ENCODE measurements at places on chromosomes 16 and 17.

GRCh38 chr17:79915850-79916430, 76.7 kb upstream of the CBX4 start:
- peak; percentile 16 for DNase-seq

DNA sequence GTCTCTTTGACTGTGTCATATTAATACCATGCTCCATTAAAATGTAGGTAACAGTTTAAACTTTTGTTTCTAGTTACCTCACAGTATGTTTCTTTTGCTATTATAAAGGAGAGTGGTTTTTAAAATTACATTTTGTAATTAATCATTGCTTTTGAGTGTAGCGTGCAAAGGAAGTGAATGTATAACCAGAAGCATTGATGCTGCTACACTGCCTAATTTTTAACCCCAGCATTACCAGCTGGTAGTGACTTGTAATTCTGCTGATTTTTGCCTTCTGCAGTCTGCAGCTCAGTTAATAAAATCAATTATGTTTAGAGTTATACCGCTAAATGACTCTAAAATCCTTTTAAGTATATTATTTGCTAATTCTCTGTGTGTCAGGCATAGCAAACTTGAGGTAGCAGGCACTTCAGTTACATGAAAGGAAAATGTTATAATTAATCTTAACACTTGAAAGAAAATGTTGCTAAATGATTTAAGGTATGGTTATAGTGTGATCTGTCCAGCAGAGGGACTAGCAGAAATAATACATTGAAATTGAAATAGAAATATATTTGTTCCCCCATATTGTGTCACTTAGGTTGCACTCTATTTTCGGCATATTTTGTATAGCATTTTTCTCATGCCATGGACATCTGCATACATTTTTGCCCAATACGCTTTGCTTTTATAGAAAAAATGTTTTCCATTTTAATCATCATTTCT, 388.5 kb downstream of the CNTNAP4 start:
- DNase-seq, result peak; percentile 50

DNA sequence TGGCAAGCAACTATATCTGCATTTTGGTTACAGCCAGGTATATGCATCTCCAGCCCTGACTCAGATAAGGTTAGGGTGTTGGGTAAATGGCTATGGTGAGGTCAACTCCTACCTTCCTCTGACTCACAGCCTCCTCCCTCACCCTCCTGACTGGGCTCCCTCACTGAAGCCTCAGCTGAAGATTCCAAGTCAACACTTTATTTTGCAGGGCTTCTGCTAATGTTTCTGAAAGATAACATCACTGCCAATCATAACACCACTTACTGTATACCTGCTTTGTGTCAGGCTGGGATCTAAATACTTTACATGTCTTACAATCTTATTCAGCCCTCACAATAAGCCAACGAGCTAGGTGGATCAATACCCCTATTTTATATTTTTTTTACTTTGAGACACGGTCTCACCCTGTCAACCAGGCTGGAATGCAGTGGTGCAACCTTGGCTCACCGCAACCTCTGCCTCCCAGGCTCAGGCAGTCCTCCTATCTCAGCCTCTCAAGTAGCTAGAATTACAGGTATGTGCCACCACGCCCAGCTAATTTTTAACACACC, 47.8 kb upstream of the GCSH start:
- DNase-seq, result no peak

GRCh38 chr17:33870936-33871335, 384.1 kb upstream of the CCL2 start:
- DNase-seq, result no peak

DNA sequence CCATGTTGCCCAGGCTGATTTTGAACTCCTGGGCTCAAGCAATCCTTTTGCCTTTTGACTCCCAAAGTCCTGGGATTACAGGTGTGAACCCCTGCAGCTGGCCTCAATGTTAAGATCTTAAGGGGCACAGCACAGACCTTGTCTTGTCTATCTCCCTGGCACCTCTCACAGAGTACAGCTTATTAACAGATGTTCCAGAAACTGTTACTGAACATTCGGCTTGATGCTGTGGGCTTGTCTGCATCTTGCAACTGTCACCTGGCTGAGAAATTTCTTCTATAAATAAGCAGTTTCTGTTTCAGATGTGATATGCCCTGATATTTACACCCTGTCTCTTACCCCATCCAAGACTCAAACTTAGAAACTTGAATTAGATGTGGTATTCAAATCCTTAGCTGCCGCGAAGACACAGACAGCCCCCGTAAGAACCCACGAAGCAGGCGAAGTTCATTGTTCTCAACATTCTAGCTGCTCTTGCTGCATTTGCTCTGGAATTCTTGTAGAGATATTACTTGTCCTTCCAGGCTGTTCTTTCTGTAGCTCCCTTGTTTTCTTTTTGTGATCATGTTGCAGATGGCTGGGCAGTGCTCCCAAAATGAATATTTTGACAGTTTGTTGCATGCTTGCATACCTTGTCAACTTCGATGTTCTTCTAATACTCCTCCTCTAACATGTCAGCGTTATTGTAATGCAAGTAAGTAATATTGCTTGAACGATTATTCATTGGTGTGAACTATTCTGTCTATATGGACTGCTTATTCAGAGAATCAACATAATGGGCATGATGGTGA, at the start of gene TNFRSF17:
Gene TNFRSF17, plus strand, starts transcription at position 450 of the 791 bp plus-strand sequence. Its CDS starts 115 bp downstream, at position 565.
- DNase-seq, result no peak

DNA sequence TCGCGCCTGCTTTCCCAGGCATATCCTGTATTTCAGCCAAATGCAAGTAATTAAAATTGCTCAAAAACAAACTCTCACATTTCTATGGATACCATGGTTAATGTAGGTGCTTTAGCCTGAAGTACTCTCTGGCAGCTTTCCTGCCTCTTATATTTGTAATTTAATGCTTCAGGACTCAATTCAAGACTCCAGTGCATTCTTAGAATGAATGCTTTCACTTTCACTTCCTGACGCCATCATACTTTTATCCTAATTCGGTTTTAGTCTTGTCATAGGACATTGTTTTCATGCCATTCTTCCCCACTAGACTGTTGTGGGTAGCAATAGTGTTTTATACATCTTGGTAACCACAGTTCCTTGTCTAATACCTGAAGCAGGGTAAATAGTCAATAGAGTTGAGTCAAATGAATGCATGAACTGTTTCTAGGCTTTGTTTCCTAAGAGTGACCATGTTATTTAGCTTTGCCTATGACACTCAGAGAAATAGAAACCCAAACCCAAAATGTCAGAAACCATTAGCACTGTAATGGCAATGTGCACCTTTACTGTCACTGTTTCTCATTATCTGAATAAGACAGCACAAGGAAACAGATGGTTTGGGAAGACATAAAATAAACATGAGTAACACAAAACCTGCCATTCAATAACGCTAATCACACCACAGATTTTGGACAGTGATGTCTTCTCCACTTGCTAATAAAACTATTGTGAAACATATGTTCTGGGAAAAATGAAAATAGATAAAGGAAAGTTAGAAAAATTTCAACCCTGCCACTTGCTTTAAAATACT, 705.5 kb downstream of the CDH11 start:
- DNase-seq, result peak; percentile 48

GRCh38 chr17:57073626-57074025, 11.4 kb upstream of the AKAP1 start:
- no peak for DNase-seq

- DNase-seq, result no peak
Measured at GRCh38 chr17:61076621-61077031, 323.0 kb upstream of the TBX2 start.

DNA sequence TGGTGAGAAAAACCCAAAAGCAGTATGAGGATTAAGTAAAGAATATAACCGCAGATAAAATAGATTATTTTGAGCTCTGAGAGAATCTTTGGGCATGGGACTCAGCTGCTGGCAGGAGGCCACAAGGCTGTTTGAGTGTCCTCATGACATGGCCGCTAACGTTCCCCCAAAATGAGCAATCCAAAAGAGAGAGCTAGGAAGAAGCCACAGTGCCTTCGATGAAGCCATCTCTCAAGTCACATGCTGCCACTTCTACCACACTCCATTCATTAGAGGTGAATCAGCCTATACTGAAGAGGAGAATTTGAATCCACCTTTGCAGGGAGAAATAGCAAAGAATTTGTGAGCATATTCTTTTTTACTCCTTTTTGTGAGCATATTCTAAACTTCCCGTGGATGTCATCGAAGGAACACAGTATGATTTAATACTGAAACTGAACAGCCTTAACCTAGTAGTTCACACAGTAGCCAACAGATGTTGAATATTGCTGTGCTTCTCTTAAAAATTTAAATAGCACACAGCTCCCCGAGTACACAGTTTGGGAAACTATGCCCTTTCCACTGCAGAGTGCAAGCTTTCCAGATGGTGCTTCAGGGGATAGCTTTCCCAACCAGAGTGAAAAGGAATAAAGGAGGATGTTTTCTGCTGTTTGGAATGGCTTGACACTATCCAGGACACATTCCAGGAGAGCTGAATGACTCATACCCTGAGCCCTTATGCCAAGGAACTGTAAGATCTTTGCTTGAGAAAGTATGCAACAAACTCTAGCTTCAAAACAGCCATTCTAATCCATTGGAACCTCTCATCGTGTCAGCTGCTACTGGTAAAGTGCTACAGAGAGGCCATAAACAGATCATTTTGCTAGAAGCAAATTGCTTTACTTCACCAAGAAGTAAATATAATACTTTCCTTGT, 33.9 kb downstream of the ANKFY1 start:
- DNase-seq, result peak; percentile 7

DNA sequence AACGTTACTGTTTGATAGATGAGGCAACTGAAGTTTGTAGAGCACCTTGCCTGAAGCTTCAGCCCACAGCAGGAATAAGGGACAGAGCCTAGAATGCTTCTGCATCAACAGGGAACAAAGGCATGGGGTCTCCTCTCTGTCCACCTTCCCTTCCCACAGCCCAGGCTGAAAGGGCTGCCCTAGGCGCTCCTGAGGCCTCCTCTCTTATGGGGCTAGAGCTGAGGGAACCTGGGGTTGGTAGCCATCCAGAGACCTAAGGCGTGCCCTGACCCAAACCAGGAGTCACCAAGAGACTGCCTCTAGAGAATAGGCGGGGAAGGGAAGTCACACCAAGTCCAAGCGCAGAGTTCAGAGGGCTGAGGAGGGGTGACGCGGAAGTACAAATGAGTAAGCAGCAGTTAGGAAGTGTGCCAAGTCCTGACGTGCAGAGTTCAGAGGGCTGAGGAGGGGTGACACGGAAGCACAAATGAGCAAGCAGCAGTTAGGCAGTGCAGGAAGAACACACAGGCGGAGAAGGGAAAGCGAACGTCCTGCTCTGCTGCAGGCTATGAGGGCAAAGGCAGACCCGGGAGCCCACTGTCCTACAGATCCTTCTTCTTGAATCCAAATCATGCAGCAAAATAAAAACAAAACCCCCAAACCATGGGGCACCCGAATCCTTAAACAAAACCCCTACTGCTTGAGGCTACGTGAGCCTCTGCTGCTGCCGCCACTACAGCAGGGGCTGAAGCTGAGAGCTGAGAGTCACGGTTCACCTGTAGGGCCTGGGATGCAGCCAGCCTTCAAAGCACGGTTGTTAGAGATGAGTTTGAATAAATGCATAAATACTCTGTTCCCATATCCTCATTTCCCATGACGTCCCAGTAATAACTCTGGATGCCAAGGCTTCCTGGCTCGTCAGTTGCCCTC, 2.7 kb upstream of the SPG7 start:
- no peak for DNase-seq

DNA sequence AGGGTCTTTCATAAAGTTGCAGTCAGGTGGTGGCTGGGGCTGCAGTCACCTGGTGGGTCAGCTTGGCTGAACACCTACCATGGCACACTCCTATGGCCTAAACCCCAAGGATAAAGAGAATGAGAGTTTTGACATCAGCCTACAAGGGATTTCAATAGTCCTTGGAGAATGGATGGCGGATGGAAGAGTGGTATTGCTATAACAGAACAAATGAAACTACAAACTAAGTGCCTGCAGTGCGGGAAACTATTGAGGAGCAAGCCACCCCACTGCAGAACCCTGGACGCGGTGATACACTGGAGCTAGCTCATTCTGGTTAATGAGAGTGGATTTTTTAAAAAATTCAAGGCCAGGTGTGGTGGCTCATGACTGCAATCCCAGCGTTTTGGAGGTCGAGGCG, 3.0 kb upstream of the PRPSAP2 start:
- no peak for DNase-seq

DNA sequence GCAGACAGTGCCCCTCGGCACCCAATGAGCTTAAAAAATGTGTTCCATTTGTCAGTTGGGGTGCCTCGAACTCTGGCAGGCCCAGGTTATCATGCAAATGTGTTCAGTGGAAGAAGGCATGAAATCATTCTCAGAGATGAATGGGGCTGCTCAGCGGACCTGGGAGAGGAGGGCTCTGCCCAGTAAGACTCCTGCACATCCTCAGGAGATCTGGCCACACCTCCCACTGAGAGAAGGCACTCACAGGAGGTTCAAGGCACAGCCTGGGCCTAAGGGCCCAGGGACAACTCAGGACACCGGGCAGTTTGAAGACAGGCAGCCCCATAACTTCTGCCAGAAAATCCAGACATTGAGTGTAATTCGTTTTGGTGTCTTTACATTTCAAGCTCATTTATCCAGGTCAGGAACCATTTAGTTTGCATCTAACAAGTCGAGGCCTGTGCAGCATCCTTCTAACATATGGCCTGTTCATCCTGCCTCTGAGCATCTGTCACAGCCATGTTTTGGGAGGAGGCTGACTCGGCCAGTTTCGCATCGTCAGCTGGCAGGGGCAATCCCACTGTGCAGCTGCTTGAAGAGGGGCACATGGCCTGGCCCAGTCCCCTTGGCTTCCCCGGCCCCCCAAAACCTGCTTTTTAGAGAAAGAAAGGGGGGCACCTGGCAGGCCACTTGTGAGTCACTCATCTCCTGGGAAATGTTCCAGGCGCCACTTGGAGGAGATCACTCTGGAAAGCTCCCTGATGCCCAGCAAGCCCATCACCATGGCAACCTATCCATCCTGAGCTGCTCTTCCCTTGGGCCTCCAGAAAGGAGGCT, 31.2 kb upstream of the BCAR1 start:
- DNase-seq, result peak; percentile 25

DNA sequence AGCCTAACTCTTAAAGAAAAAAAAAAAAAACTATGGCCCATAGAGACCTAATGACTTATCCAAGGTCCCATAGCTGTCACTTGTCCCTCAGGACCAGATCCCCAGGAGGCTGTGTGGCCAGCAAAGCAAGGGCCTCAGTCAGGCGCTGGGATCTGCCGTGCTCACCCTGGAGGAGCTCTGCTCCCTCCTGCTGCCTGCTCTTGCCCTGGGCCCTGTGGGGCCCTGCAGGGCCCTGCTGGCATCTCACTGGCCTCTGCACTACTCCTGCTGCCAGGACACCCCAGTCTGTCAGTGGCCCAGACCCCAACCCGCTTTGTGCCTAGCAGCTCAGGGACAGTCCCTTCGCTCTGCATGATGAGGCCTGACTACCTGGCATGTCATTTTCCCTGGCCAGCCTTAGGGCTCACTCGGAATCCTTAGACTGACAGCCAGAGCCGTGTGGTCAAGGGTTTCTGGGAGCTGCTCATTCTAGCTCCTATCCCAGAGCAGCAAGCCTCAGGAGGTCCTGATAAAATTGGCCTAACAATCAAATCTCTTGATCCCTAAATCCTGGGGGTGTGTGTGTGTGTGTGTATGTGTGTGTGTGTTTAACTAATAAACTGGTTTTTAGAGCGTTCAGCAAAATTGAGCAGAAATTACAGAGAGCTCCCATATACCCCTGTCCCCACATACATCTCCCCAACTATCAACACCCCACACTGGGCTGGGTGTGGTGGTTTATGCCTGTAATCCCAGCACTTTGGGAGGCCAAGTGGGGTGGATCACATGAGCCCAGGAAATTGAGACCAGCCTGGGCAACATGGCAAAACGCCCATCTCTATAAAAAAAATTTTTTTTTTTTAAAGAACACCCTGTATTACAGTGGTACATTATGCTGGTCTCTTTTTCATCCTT, 21.7 kb downstream of the KATNIP start:
- DNase-seq, result no peak

GRCh38 chr17:17122781-17123483, 80.7 kb downstream of the MPRIP start:
- no peak for DNase-seq
